ENCODE measurements at places on chromosomes 5 and 9. TPM values are rescaled to one million over a fixed set of nuclear protein-coding genes. Genes with fewer than 3 reads are reported as not detected.

The TUSC1 gene
- total RNA-seq, result 9.3 TPM

The COL23A1 gene
- under 0.01 TPM for total RNA-seq

The NOL8 gene
- 41.4 TPM for total RNA-seq

The POLR3G gene
- total RNA-seq, result 12.1 TPM

The C9orf50 gene
- 0.11 TPM for total RNA-seq

The CEL gene
- 0.11 TPM for total RNA-seq

The G3BP1 gene
- total RNA-seq, result 172 TPM

The POLE3 gene
- 37.1 TPM for total RNA-seq

The HEMGN gene
- total RNA-seq, result not detected

The TPPP gene
- under 0.01 TPM for total RNA-seq

The TRIM36 gene
- 0.13 TPM for total RNA-seq

The LECT2 gene
- not detected for total RNA-seq

The AQP7 gene
- total RNA-seq, result 0.13 TPM

The HRCT1 gene
- 4.7 TPM for total RNA-seq

The SLC25A2 gene
- 0.39 TPM for total RNA-seq

The RAB3C gene
- total RNA-seq, result not detected

The BAAT gene
- total RNA-seq, result not detected

The RLN2 gene
- not detected for total RNA-seq

The FKBP15 gene
- total RNA-seq, result 35.5 TPM

The MEGF10 gene
- total RNA-seq, result 0.78 TPM

The CD14 gene
- total RNA-seq, result 5.3 TPM

The FOXE1 gene
- total RNA-seq, result not detected

Measured in articular chondrocyte of knee joint (primary cell).